ENCODE measurements at places on chromosomes 11 and 22.

DNA sequence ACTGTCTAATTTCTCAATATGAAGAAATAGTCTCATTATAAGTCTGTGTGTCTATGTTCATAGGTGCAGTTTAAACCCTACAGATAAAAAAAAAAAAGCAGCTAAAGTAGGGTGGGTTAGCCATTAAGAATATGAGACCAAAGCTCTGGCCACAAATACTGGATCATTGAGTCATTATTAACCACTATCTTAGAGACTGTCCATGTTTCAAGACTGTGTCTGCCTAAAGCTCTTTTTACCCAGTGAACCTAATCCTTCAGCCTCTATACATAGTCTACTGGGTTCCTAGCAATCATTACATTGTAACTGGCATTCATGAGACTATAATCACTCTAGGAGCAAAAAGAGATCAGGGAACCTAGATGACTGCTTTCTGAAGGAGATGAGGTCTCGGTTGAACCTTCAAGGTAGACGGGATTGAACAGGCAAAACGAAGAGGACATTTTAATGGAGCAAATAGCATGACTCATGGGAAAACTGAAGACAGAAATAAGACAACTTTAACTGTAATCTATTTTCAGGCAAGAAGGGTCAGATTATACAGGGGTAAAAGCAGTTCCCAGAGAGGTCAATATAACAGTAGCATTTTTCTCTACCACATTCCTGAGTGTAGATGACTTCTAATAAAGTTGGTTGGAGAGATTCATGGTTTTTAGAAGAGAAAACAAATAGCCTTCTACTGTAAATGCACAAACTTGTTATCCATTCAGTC, 64.0 kb upstream of the FIBIN start:
- DNase-seq, result no peak

DNA sequence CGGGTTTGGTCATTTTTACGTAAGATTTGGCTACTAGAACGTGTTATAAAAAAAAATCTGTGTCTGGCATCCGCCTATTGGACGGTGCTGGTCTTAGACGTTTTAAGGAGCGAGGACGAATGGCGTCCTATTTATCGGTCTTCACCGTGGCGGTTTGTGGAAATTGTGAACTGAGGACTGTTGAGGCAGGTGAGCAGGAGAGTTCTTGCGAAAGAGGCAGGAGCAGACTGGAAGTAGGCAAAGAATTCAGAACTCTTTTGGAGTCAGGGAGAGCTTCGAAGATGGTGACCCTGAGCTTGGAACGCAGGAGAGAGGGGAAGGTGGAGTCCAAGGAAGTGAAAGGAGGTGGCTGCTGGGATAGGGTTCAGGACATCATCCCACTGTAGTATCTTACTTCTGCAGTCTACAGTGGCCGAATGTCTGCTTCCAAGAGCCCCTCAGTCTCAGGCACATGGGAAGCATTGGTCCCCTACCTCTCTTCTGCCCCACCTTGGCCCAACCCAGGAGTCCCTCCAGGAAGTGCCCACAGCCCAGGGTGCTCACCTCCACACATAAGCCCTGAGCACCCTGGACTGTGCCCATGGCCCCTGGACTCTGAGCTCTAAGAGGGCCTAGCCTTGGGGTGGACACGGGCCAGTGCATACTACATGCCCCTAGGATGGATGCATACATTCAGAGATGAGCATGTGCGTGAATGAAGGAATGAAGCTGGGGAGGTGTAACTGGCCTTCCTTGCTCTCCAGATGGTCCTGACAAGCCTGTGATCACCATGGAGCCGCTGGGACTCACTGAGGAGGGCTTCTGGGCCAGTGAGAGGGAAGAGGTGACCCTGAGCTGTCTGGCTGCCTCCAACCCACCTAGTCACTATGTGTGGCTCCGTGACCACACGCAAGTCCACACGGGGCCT, 3.7 kb downstream of the VSIG10L2 start:
- no peak for DNase-seq

DNA sequence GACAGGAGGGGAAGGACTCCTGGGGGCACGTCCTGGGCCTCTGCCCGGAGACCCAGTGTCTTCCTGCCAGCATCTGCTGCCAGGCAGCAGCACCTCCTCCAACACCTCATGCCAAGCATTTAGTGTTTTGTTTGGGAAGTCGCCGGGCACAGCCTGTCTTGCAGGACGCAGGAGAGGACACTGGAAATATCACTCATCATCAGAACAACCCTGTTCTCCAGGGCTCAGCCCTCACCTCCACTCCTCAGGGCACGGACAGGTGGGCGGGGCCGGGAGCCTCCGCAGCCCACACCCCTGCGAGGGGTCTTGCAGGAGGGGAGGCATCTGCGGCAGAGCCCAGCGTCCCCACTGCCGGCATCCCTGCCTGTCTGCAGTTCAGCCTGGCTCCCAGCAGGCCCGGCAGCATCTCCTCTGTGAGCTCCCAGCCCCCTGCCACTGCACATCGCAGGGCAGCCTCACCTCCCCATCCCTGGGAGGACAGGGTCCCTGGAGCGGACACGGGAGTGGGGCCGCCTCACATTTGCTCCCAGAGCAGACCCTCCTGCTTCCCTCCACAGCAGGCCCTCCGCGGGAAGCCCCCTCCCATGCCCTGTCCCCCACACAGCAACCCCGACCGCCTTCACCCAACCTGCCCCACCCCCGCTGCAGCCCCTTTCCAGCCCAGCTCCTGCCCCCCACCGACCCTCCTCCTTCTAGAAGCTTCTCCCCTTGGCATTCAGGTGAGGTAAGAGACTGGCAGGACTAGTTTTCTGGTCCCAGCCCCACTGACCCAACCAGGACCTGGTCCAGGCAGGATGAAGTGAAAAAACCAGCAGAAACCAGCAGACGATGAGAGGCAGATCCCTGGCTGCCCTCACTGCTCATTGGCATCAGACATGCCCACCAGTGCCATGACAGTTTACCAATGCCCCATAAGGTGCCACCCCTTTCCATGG, 72.7 kb downstream of the BRD1 start:
- DNase-seq, result no peak

DNA sequence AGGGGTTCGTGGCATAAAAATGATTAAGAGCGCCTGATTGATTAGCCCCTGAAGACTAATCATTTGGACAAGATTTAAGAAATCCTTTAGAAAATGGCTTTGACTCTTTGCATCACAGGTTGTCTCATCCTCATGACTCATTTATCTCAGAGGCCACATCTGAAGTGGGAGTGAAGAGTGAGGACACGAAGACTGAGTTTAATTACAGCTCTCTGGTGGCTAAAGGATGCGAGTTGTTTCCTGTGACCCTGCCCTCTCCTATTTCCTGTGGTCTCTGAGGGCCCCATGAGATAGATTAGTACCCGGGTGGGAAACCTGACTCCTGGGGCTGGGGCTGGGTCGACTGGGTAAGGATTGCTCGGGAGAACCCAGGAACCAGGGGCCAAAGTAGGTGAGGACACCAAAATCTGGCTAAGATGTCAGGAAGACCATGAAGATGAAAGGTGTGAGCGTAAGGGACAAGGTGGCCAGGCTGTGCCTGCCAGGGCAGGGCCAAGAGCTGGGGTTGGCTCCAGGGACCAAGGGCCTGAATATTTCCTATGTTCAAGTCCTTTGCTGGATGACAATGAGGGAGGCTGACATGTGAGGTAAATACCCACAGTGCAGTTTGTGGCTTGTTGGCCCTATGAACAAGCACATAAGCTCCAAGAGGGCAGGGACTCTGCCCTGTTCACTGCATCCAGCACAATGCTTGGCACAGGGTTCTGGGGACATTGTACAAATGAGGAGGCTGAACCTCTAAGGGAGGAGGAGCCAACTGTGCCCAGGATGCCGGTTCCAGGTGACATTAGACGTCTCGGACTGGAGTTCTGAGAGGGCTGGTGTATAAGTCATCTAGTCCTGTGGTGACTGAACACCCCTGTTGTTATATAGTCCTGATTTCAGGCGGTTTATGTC, 3.6 kb downstream of the OTOG start:
- peak; percentile 57 for DNase-seq

- DNase-seq, result no peak
Observed at GRCh38 chr11:37343290-37343689, 745.3 kb upstream of the RAG2 start.

DNA sequence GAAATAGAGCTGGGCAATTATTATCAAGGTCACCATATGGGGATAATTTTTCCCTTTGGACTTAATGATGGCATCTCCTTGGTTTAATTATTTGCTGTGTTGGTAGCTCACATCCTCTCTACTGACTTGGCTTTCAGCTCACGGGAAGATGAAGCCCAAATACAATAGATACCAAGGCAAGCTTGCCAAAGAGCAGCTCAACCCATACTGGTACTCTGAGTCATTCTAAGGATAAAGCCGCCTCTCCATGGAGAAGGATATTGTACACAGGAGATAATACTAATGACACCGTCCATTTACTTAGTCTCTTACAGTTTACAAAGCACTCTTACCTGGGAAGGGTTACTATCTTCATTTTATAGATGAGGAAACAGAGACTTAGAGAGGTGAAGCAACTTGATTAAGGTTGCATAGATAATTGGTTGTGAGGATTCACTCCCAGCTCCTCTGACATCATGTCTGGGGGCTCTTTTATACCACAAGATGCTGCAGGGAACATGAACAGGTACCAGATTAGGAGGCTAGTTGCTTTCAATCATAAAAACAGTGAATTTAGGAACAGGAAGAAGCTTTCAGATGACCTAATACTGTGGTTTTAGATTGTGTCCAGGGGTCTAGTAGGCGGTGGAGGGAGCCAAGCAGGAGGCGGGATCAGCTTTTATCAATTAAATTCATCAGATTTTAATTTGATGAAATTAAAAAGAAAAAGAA, 48.3 kb upstream of the PICALM start:
- DNase-seq, result peak; percentile 54

DNA sequence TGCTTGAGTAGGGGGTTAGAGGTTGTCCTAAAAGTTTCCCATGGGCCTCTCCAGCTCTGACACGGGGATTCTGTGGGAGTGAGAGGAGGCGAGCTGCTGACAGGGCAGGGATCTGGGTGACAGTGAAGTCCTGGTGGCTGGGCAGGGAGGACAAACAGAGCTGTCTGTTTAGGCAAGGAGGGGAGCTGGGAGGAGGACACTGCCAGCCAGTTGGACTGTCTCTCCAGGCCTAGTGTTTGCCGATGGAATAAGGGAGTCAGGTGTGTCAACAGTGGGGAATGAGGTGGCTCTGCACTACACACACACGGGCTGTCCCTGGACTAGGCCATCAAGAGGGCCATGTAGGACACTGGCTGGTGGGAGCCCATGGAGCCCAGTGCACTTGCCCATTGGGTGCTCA, 20.6 kb upstream of the SYT7 start:
- DNase-seq, result peak; percentile 97

DNA sequence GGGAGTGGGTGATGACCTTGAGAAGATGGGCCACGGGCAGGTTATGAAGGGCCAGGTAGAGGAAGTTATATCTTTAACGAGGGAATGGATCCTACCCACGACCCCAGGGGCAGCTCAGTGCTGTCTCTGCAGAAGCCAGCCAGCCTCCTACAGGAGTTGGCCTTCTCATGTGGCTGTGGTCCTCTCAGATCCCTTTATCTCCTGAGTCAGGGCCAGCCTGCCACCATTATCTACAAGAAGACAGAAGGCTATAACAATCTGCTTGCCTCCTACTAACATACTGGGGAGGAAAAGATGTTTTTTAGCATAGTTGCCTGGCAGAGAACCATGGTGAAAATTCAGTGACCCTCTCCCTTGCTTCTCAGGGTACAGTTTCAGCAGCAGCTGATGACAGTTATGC, 7.0 kb upstream of the YWHAH start:
- no peak for DNase-seq
